ENCODE measurements at places on chromosomes 6 and 20. TPM values are rescaled to one million over a fixed set of nuclear protein-coding genes. Genes with fewer than 3 reads are reported as not detected.

GRCh38 chr20:53748176-53748575 is 154.5 kb upstream of the ZNF217 start:
- H3K27ac ChIP-seq = no peak overlapping the region
- H3K36me3 ChIP-seq = no peaks in the 10 kb centered on the region
- peaks cover 33% of the 10 kb centered on the region for H3K4me1 ChIP-seq
- no peak for DNase-seq

- no peaks in the 10 kb centered on the region for H3K4me1 ChIP-seq
- DNase-seq = no peak
- H3K4me3 ChIP-seq = no peak overlapping the region
- no peaks in the 10 kb centered on the region for H3K36me3 ChIP-seq
Observed at GRCh38 chr6:55977959-55978665, 102.7 kb upstream of the BMP5 start.

DNA sequence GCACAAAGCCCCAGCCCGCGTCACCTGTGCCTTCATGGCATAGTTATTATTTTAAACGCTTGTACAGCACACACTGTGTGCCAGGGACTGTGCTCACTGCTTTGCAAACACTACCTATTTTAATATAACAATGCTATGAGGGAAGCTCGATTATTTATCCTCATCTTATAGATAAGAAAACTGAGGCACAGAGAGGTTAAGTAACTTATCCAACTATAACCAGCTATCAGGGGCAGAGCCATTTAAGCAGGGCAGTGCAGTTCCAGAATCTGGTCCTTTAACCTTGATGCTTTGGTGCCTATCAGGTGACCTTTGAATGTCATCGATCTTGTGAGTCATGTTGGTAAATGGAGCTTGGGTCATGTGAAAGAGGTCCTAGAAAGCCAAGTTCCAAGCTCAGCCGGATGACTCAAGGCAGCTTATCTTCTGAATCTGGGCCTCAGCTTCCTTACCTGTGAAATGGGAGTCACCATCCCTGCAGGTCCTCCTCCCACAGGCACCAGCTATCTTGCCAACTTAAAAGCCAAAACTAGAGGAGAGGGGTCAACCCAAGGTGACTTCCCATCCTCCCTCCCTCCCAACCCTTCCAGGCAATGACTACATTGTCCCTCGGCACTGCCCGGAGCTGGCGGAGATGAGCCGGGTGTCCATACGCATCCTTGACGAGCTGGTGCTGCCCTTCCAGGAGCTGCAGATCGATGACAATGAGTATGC is 56.4 kb upstream of the TTPAL start:
- H3K4me1 ChIP-seq = no peaks in the 10 kb centered on the region
- no peak overlapping the region for H3K4me3 ChIP-seq
- no peak for DNase-seq
- peaks cover 34% of the 10 kb centered on the region for H3K27me3 ChIP-seq
- H3K27ac ChIP-seq = no peak overlapping the region

GRCh38 chr20:49466114-49466912 is 16.2 kb downstream of the KCNB1 start:
- H3K4me3 ChIP-seq = no peak overlapping the region
- H3K27me3 ChIP-seq = peaks cover 17% of the 10 kb centered on the region
- no peaks in the 10 kb centered on the region for H3K36me3 ChIP-seq
- H3K4me1 ChIP-seq = no peaks in the 10 kb centered on the region

GRCh38 chr20:4073852-4074741 is 58.7 kb upstream of the RNF24 start:
- no peaks in the 10 kb centered on the region for H3K36me3 ChIP-seq
- H3K4me1 ChIP-seq = peaks cover 21% of the 10 kb centered on the region
- no peak for DNase-seq
- no peak overlapping the region for H3K4me3 ChIP-seq
- H3K27ac ChIP-seq = no peak overlapping the region

The MYBL2 gene
- total RNA-seq = 0.97 TPM

The LINC00237 gene
- total RNA-seq = not detected

DNA sequence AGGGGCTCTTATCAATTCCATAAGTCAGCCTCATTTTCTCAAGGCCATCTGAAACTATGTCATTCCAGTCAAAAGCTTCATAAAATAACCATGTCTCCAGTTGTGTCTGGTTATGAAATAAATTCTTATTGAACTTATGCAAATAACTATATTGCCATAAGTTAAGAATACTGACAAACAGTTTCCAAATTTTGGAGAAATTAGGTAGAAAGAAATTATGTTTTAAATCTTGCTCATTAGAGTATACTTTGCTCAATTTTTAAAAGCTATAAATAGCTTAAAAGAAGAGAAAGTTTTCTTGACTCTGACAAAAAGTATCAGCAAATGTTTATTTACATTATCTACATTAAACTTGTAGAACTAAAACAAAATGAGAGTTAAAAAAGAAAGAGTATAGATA is 63.0 kb upstream of the MRAP2 start:
- DNase-seq = no peak
- no peak overlapping the region for H3K4me3 ChIP-seq
- H3K27ac ChIP-seq = no peak overlapping the region
- no peaks in the 10 kb centered on the region for H3K27me3 ChIP-seq

The TRIM40 gene
- not detected for total RNA-seq

DNA sequence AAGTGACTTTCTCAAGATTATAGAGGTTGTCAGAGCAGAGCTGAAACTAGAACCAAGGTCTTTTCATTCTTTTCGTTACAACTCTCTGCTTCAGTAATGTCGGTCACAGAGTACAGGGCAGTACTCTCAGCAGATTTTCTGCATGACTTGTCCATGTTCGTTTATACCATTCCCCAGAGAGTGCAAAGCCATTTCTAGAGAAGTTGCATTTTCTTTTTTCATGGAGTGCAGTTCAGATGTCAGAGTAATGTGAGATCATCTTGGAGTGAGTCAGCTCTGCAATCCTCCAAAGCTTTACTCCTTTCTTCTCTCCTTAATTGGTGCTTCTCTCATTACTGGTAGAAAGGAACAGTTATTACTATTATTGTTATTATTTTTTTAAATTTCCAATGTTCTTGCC is 115.6 kb upstream of the B3GAT2 start:
- no peak overlapping the region for H3K4me3 ChIP-seq
- no peaks in the 10 kb centered on the region for H3K36me3 ChIP-seq
- no peak for DNase-seq

The VGLL2 gene
- not detected for total RNA-seq

DNA sequence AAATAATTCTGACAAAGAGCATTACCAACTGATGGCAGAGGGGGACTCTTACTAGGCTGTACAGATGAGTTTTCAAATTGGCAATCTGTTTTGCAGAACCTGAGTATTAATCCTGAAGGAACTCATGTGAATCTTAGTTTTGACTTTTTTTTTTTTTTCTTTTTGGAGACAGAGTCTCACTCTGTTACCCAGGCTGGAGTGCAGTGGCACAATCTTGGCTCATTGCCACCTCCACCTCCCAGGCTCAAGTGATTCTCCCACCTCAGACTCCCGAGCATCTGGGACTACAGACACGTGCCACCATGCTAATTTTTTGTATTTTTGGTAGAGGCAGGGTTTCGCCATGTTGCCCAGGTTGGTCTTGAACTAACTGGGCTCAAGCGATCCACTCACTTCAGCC is 49.3 kb downstream of the KCTD20 start:
- peaks cover 7% of the 10 kb centered on the region for H3K4me1 ChIP-seq
- no peak overlapping the region for H3K27ac ChIP-seq
- peaks cover 59% of the 10 kb centered on the region for H3K36me3 ChIP-seq
- no peak overlapping the region for H3K4me3 ChIP-seq

The C20orf204 gene
- 1.1 TPM for total RNA-seq
